Activated B cell treated with CpG ODN at 0.5 μM for 24 hours (primary cell): ENCODE measurements at places on chromosomes 12 and 14.

DNA sequence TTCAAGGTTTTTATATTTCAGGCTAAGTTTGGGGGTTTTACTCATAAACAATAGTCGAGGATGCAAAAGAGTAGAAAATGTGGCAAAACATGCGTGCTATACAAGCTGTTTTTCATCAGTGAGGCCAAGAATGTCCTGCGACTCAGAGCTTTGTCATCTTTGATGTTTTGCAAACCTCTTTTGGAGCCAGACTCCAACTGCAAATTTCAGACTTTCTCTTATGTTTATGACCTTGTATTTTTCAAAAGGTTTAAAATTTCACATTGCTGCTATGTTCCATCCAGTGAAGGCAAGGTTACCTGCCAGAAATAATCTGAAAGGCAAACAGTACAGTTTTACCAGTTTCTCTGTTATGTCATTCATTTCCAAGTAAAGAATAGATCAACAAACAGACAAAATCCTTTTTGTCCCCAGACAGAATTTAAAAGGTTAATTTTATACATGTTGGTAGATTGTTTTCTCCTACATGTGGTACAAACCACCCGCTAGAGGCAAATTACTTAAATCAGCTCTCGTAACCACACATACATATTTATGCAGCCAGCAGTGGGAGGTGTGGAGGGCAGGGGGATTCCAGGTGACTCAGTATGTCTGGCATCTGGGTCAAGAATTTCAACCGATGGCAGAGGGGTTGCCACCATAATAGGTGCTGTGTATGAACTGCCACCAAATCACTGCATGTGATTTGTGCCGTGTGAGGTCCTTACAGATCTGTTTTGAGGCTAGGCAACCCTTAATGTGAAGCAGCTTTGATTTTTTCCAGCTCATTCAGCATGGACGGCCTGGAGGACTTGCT, 119.8 kb upstream of the CPM start:
- DNase-seq: no peak

DNA sequence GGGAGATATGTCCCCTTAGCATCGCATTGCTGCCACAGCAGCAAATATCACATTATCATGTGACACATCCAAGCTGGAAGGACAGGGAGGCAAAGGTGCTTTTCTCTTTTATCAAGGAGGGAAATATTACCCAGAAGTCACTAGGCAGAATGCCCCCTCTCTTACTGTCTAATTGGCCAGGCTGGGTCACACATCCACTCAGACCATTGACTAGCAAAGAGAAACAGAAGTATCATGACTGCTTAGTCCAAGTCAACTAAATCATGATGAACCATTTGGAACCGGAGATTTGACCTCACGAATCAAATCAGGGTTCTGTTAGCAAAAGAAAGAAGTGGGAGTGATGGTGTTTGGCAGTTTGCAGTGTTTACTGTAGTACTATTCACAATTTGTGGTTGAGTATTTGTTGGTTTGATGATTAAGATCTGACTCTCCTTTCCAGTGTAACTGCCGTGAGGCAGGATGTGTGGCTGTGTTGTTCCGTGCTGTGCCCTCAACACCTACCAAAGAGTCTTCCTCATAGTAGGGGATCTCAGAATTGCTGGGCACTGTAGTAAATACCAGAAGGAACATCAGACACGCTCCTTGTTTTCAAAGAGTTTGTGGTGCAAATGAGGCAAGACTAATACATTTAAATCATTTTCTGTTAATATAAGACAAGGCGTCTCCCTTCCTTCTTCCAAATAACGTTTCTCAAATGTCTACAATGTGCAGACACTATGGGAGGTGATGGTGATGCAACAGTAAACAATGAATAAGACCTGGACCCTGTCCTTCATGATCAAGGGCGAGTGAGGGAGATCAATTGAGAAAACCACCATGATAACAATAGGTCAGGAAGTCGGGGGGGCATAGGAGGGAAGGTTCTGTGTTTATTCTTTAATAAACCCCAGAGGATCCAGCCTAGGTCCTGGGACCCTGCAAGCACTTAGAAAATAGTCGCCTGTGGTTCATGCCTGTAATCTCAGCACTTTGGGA, 194.4 kb upstream of the CRY1 start:
- no peak for DNase-seq

DNA sequence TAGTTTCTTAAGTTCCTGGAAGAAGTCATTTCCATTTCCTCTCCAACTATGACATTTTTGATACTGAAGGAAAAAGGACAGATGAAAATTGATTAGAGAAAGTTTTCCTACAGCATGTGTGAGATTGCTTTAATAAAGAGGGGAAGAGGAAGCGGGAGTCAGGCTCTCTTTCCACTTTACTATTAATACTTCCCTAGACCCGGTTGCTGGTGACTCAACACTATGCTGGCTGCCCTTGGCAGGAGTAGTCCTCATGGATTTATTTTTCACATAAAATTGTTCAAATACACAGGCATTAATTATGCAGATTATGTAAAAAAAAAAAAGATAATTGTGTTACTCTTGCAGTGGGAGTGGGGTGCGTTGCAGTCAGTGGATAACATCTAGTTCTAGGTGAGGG, 293.4 kb downstream of the EGLN3 start:
- no peak for DNase-seq

DNA sequence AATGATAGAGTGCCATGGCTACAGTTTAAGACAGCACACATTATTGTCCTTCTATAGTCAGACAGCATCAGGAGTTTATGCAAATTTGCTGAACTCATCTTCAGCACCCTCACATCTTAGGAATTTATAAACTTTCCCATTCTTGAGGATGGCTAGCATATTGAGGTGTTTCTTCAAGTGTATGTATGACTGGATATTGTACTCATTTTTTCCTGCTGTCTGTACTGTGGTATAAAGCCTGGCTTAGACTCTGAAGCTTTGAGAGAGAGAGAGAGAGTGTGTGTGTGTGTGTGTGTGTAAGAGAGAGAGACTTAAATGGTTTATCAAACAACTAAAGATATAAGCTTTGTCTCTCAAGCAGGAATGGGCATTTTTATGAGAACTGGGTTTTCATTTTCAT, 161.6 kb downstream of the PIK3C2G start:
- DNase-seq: no peak

DNA sequence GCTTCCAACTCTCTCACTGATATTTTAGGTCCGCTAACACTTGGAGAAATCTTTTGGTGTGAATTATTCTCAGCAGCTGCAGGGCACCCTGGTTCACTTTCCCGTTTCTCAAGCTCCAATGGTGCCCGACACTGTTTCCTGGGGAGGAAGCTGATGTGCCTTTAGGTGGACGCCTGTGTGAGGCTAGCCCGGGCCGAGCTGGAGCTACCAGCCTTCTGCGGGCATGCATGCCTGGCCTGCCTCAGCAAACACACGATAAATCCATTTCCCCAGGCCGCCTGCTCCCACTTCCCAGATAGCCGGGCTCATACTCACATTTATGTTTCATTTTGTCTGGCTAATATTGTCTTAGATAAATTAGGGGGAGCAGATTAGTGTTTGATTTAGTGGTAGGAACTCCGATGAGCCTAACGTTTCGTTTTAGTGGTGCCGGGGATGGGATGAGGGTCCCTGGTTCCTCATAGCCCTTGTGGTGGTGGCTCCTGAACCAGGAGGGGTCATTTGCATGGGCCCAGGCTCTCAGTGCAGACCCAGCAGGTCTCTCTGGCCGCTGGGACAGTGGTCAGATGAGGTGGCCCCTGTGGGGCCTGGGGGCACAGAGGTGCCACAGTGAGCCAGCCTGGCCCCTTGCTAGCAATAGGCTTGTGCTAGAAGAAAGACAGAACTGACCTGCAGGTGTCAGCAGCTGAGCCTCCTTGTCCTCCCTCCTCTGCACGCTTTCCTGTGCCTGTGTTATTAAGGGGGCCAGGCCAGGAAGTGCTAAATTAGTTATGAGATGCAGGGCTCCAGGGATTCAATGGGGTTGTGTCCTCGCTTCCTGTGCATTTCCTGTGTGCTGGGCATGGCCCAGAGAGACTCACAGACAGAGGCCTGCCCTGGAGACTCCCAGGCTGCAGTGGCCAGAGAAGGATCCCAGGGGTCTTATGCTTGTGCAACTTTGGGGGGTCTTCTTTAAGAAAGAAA, 88.3 kb downstream of the KIF26A start:
- DNase-seq: no peak

- no peak for DNase-seq
These were observed 9.4 kb downstream of the ERP27 start for GRCh38 chr12:14928931-14929330.
